GM04503 (cell line): ENCODE measurements at places on chromosomes 4 and X.
A peak's percentile ranks its signal among the peaks of the same experiment; 100 is the strongest.

- no peak for DNase-seq
These were observed 75.1 kb downstream of the GAB1 start for GRCh38 chr4:143411527-143412419.

DNA sequence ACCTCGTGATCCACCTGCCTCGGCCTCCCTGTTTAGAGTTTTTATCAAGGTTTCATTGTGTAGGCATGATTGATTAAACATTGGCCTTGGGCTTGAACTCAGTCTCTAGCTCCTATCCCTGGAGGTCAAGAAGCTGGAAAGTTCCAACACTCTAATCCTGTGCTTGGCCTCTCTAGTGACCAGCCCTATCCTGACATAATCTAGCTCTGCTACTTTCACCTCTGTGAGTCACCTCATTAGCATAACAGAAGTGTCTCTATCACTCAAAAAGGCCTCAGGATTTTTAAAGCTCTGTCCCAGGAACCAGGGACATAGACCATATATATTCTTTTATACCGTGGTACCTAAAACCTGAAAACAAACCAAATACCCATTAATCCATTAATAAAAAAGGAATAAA is 377.5 kb downstream of the CENPC start:
- no peak for DNase-seq

- no peak for DNase-seq
These were observed 4.8 kb downstream of the CXCL3 start for GRCh38 chr4:74033739-74034138.

- no peak for DNase-seq
These were observed 422.3 kb downstream of the MAPK10 start for GRCh38 chr4:85937507-85937906.

DNA sequence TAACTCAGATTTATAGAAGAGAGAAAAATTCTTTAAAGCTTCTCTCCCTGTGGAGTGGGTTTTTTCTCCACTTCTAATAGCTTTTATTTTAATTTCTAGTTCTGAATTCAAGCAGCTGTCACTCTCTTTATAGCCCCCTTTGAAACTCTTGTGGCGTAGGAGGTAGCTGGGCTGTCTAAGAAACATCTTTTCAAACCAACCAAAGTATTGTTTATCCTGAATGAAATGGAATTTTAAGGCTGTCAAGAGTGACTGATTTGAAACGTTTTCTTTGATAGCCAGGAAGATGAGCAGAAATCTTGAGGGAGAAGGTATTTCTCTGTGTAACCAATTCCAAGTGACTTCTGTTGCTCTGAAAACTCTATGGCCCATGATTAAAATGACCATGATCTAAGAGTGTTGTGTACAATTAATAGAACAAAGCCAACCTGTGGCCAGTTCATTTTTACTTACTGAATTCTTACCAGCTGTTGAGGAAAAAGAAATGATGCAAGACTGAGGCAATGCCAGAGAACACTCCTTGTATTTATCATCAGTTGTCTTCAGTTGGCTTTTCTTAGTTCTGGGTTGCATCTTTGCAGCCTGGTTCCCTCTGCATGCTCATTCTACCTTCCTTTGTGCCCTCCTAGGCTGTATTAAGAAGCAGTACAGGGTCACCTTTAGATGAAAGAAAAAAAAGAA is 298.4 kb downstream of the ARHGAP10 start:
- peak; percentile 48 for DNase-seq

- no peak for DNase-seq
These were observed 41.0 kb downstream of the RAI2 start for GRCh38 chrX:17820100-17820499.

DNA sequence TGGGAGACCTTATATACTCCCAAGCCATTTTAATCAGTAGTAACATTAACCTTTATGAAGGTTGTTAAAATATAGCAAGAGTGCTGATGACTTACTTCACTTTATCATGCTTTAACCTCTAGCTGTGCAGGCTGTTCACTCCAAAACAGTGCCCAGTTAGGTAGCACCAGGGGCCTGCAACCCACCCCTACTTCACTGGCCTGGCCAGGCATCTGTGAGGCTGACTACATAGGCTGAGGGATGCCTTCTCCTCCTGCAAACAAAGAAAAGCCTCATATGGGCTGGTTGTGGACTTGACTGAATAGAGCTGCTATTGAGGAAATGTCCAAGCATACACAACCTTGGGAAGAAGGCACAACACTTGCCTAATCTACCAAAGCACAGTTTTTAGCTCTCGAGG is 172.8 kb downstream of the SHROOM3 start:
- no peak for DNase-seq

GRCh38 chrX:37958525-37959211 is 47.7 kb upstream of the SYTL5 start:
- no peak for DNase-seq

DNA sequence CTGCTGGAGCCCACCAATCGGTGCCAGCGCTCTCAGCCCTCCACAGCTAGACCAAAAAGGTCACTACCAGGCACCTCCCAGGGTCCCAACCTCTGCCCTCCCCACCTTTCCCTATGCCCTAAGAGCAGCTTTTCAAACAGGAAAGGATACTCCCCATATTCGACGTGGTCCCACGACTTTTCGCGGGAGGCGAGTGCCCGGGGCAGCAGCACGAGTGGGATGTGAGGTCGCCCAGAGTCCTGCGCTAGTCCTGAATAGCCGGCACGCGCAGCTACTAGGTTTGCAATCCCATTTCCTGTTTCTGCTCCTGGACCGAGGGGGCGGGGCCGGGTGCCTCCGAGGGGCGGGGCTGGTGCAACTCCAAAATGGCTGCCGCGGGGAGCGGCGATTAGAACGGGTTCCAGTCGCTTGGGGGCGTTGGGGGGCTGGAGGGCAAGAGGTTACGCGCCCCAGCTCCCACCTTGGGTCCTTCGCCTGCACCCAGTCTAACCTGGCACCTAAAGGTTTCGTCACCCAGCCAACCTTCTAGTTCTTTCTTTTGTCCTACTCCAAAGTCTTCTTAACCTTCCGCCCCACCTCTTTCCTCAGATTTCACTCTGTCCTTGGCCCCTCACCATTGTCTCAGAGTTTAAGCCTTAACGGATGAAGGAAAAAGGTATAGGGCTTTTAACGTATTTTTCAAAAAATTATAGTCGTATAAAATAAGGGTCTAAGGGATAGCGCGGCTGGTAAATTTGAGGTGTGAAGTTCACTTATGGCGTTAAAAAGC is 85.0 kb upstream of the TENT5D start:
- DNase-seq = no peak

GRCh38 chr4:73224886-73225285 is 33.7 kb downstream of the ANKRD17 start:
- no peak for DNase-seq

DNA sequence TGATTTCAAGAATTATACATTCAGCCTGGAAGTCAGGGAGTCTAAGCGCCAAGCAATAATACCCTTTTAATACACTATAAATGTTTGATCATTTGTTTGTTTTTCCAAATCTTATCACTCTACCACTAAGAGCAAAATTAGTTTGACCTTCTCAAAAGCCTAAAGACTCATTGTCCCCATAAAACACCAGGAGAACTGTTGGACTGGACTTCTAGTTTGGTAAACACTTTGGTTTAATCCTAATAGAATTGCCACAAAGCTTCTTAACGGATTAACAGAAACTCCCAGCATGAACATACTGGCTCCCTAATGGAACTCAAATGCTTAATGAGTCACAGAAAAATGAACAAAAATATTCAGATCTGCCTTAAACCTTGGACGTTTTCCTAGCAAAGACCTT is 34.9 kb downstream of the SYTL5 start:
- DNase-seq = no peak

GRCh38 chr4:70818173-70818855 is 21.4 kb downstream of the GRSF1 start:
- DNase-seq = no peak

- DNase-seq = no peak
These were observed 380.2 kb upstream of the NDST3 start for GRCh38 chr4:117654079-117654478.

GRCh38 chr4:48767055-48767929 is 12.8 kb downstream of the FRYL start:
- DNase-seq = no peak

GRCh38 chrX:118337687-118338086 is 8.2 kb upstream of the WDR44 start:
- DNase-seq = no peak

DNA sequence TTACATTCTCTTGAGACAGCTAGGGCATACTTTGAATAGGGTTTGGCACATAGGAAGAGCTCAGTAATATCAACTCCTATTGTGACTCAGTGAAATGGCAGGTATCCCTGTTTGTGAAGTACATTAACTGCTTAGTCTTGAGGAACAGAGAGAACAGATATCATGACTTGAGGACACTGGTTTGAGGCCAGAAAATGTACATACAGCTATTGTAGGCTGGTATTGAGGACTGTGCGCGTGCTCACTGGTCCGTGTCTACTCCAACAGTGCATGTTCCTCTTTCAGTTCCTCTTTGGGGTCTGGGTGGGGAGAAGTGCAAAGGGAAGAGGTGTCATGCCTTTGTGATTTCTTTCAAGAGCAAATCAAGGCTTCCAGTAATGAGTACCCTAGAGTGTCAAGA is 34.6 kb upstream of the TBC1D9 start:
- no peak for DNase-seq

GRCh38 chr4:74402692-74403456 is 37.9 kb downstream of the EREG start:
- DNase-seq = no peak

- no peak for DNase-seq
These were observed 10.2 kb downstream of the SH3TC1 start for GRCh38 chr4:8209181-8209874.

- no peak for DNase-seq
These were observed 13.6 kb downstream of the RNF212 start for GRCh38 chr4:1099684-1100335.

DNA sequence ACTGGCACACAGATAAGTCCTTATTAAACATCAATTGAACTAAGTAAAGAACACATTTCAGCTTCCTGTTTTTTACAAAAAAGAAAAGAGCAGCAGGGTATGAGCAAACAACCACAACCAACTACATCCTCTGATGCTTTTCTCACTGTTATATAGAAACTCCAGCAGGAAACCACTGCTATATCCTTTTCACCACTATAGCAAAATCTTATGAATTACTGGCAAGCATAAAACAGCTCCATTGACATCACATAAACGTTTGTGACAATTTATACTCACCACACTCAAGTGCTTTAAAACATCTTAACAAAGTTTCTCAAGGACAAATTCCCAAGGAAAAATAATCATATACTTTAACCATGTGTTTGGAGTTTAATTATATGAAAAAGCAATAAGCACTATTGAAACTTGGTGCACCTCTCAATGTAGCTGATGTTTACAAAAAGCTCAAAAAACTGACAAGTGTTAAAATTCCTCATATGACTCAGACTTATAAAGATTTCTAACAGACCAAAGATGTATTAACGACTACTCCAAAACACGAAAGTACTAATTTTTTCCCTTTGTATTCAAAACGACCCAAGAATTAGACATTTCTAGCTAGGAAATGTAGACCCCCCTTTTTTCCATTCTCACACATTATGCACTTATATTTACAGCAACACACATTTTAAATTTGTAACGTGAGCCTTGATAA is 12.9 kb downstream of the GPRIN3 start:
- no peak for DNase-seq

DNA sequence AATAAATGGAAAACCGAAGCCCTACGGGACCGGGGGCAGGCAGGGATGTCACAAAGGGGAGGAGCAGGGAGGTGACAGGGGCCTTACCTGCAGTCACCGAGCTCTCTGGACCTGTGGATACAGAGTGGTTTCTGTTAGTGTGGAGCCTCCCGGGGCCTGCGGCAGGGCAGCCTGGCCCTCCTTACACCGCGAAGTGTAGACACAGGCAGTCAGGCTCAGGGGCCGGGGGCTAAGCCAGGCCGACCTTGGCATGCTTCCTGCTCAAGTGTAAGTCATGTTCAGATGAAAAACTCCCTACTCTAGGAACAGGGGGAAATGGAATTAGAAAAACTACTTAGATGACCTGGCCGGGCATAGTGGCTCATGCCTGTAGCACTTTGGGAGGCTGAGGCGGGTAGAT is 4.3 kb downstream of the FAM3A start:
- DNase-seq = no peak

- DNase-seq = no peak
These were observed 241.4 kb upstream of the EPHA5 start for GRCh38 chr4:65911720-65912119.

GRCh38 chr4:159224408-159224807 is 121.5 kb downstream of the RAPGEF2 start:
- no peak for DNase-seq

DNA sequence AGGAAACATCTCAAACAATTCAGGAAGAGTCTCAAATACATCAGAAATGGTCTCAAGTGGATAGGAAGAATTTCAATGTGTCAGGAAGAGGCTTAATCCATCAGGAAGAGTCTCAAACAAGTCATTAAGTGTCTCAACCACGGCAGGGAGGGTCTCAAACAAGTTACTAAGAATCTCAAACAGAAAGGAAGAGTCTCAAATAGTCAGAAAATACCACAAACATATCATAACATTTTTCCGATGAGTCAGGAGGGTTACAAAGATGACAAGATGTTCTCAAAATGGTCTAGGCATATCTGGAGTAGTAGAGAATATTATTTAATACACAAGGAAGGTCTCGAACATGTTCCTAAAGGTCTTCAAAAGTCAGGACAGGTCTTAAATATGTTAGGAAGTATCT is 109.3 kb upstream of the USP9X start:
- DNase-seq = no peak

DNA sequence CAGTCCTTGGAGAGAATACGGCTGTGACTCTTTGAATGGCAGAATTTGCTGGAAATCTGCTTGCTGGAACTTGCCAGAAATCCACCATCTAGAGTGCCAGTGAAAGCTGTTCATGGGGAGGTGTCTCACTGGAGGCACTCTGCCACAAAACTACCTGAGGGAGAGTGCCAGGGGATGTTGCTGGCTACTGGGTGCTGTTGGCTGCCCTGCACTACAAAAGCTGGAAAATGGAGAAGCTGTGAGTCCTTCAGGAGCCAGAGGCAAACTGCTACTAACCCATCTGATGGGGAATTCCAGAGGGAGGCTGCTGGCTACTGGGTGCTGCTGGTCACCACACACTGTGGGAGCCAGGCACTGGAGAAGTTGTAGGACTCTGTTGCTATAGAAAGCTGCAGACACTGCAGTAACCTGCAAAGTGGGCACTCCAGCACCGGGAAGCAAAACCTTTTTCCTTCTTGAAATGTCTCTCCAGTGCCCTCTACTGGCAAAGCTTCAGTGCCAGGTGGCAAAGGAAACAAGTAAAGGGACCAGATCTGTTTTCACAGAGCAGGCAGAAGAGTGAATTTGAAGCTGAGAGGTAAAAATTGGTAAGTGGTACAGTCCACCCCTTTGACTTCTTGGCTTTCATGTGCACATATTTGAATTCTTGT is 47.8 kb upstream of the HSD17B10 start:
- DNase-seq = no peak

DNA sequence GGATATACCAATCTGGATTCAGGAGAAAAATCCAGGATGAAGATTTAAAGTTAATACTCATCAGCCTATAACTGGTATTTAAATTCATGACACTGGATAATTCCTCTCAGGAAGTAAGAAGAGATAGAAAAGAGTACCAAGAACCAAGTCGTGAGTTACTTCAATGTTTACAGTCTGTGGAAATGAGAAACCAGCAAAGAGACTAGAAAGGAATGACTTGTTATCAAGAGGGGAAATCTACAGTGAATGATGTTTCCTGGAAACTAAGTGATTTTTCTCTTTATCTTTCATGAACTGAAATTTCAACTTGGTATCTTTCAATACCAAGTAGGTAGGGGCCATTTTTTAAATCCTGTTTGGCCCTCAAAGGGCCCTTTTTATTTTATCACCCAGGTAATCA is 217.9 kb upstream of the AFF2 start:
- no peak for DNase-seq
